ENCODE measurements at places on chromosomes 3 and 15.

DNA sequence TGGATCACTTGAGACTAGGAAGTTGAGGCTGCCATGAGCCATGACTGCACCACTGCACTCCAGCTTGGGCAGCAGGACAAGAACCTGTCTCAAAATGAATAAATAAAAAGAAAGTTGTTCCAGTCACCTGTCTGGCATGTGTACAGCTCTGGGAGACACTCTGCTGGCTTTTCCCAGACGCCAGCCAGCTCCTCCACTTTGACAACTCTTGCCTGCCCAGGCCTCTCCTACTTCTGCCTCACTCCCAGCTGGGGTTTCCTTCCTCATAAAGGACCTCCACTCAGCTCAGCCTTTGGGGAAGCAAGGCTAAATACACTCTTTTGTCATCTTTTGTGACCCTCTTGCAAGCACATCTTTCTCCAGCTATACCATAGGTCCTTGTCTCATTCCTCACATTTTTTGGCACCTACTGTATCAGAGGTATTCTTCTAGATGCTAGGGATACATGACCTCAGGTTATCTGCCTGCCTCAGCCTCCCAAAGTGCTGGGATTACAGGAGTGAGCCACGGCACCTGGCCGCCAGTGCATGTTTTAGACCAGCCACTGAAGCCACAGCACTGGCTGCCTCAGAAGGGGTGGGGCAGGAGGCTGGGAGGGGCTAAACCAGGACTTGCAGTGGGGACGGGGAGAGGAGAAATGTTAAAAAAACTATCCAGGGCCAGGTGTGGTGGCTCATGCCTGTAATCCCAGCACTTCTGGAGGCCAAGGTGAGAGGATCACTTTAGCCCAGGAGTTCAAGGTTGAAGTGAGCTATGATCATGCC, 10.0 kb upstream of the ELP6 start:
- DNase-seq, result no peak

- no peak for DNase-seq
These were observed 55.4 kb upstream of the GOLGA8A start for GRCh38 chr15:34493001-34493400.

DNA sequence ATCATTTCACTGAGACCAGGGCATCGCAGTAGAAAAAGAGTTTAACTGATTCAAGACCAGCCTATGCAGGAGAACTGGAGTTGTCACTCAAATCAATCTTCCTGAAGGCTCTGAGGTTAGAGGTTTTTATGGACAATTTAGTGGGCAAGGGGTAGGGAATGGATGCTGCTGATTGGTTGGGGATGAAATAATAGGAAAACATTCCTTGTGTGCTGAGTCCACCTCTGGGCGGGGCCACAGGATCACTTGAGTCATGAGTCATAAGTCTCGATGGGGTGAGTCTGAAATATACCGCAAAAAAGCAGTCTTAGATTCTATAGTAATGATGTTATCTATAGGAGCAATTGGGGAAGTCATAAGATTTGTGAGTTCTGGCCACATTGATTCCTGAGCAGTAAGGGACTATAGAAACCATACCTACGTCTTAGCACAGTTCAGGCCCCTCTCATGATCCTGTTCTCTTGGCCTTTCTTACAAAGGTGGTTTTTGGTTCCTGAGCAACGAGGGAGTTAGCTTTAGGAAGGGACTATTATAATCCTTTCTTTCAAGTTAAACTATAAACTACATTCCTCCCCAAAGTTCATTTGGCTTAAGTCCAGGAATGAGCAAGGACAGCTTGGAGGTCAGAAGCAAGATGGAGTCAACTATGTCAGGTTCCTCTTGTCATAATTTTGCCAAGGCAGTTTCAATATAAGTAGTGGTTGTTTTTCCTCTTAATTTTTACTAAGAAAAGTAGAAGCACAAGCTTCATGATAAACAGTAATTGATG, 2.7 kb upstream of the OPA1 start:
- no peak for DNase-seq

DNA sequence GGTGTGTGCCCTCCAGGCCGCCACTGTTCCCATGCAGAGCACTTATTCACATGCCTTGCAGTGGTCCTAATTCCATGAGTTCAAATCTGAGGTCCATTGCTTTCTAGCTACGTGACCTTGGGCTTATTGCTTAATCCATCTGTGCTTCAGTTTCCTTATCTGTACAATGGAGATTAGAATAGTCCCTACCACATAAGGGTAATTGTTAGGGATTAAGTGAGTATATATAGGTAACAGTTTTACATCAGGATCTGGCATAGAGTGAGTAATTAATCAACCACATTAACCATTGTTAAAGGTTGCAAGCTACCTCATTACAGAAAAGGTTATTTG, 7.6 kb downstream of the CPN2 start:
- no peak for DNase-seq

DNA sequence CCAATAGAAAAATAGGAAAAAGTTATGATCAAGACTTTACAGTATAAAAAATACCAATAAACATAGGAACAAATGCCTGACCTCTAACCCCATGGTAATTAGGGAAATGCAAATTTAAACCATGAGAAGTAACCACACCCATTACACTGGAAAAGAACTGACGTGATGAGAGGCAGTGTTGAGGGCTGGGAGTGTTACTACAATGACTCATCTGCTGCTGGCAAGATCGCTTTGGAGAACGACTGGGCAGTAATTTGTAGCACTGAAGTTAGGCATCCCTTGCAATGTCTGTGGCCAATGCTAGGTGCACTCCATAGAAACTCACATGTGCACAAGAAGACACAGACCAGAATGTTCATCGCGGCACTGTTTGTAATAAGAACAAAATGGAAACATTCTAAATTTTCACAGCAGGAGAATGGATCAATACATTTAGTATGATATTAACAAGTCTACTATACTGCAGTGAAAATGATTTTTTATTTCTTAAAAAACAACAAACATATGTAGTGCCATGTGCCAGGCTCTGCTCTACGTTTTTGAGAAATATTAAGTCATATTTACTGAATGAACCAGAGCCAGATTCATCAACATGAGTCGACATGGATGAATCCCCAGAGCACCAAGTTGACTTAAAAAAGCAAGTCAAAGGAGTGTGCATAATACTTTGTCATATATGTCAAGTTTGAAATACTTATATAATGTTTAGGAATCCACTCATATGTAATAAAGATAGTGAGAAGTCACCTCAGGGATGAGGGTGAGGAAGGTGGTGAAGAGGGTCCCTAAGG, 37.6 kb upstream of the EPHB3 start:
- DNase-seq, result no peak

DNA sequence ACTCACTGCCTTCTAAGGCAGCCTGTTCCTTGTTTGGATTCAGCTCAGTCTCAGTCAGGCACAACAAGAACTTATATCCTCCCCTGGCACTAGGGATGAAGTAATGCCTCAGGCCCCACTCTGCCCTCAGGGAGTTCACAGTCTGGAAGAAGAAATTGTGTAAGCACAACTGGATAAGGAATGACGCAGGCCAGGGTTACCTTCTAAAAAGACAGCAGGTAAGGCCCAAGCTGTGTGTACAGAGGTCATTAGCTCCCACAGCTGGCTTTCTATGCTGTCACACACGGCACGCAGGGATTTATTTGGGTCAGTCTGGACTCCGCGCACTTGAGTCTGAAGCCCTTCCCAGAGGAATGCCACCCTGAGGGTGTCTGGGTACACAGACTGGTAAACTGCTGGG, 82.9 kb downstream of the IQSEC1 start:
- no peak for DNase-seq

DNA sequence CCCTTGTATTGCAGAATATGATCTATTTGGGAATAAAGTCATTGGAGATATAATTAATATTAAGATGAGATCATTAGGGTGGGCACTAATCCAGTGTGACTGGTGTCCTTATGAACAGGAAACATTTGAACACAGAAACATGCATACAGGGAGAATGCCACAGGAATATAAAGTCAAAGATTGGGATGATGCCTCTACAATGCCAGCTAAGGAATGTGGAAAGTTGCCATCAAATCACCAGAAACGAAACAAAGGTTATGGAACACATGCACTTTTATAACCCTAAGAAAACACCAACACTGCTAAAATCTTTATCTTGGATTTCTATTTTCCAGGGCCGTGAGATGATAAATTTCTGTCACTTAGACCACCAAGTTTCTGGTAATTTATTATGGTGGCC, 442.4 kb upstream of the BCHE start:
- DNase-seq, result no peak

DNA sequence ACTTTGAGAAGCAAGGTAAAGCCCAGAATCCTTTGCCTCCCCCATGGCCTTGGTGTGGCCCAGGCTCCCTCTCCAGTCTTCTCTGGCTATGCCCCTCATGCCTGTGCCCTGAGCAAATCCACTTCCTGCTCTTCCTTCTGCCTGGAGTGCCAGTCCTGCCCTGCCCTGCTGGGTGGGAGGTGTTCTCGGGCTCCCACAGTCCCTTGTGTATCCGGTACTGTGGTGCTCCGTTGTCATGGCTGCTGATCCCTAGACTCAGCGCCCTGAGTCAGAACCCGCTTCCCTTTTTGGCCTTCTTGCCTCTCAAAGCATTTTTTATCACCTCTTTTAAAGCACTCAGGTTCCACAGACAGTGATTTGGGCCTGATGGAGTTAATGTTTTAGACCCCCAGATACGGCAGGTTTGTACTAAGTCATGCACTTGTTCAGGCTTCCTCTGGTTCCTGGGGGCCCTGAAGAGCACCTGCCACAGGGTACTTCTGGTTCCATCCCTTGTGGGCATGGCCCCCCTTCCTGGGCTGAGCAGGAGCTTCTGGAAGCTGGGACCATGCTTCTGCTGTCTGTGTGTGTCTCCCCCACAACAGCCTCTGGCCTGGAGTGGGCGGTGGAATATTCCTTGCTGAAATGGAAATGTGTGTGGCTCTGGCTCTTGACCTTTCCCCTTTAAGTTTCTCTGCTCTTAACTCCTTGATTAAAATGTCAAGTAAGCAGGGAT, 29.6 kb upstream of the ADAMTS7 start:
- DNase-seq, result no peak

DNA sequence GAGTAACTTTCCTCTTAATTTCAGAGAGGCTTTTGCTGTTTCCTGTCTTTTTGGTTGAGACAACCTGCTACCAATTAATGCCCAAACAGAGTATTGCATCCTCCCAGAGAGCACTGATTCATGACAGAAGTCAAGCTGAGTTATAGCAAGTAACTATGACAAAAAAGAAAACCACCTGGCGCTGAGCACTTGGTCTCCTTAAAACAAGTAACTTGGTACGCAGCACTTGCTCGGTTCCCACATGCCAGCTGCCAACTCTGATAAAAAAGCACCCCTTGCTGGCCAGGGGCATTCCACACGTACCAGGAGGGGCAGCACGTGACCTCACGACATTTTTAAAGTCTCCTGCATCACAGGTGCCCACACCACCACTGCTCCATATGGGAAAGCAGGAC, 13.5 kb upstream of the MYO5C start:
- DNase-seq, result no peak

- no peak for DNase-seq
These were observed 67.6 kb downstream of the NOX5 start for GRCh38 chr15:69082021-69082502.

DNA sequence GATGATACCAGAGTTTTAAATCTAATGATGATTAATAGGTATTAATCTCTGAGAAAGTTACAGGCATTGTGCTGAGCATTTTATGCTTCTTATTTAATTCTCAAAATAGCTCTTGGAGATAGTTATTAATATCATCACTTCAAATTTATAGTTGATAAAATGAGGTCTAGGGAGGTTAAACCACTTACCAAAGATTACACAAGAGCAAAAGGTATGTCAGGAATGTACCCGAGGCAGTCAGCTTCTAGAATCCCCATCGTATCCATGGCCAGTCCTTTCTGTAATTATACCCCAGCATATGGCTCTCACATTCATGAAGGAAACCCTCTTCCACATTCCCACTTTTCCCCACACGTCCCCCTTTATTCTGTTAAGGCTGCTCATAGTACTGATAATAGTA, 421.3 kb downstream of the PYDC2 start:
- DNase-seq, result no peak

DNA sequence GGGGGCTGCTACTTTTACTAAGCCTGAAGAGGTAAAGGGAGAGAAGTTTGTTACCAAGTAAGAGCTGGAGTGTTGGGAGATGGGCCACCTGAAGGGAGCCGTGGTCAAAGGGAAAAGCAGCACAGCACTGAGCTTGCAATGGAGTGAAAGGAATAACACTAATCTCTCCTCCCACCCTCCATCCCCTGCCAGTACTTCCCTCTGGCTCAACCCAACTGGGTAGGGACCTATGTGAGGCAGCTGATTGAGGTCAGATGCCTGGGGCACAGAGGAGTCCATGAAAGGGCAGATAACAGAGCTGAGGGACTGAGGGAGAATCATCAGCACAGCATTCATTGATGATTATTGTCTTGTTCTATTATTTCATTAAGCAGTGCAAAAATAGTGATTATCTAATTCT, 212.4 kb upstream of the TBC1D5 start:
- no peak for DNase-seq

- DNase-seq, result no peak
These were observed 232.9 kb downstream of the MEIS2 start for GRCh38 chr15:36867436-36867835.

DNA sequence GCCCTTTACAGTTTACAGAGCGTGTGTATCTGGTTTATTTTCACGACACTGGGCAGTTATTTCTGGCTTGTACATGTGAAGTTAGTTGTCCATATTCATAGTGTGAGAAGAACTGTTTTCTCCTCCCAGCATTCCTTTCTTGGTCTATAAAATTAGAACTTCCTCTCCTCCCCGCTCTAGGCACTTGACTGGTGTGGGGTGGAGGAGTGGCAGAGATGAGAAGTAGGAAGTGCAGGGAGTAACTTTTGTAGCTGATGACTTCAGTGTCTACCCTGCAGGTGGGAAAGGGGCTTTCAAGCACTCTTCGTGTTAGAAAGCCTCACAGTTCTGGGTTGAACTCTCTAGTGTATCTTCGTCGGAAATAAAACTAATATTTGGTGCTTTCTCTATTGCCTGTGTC, 13.4 kb downstream of the APOD start:
- no peak for DNase-seq

GRCh38 chr3:8746780-8747345, 13.3 kb downstream of the CAV3 start:
- no peak for DNase-seq

DNA sequence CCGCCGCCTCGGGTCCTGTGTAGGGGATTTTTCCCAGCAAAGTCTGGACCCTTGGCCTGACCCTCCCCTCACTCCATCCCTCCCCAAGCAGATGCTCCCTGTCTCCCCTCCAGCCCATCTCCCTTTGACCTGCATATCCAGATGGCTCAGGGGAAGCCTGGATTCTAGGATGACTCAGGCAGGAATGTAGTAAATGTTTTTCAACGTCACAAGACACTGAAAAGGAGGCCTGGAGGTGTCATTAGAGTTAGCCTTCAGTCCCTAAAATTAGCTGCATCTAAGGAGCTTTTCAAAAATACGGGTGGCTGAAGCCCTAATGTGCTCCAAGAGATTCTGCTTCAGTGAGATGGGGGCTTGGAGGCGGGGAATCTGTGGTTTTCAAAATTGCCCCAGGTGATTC, 7.2 kb downstream of the ACAN start:
- DNase-seq, result no peak

DNA sequence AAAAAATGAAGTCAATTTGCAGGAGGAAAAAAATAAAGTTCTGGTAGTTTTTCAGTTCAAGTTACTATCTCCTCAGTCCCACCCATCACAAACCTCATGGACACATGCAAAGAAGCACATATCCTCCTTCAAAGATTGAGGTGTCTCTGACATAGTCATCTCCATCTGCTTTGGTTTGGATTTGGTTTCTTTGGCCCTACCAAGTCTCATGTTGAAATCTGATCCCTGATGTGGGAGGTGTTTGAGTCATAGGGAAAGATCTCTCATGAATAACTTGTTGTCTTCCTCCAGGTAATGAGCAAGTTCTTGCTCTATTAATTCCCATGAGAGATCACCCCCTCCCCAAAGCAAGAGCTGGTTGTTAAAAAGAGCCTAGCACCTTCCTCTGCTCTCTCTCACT, 446.8 kb downstream of the IGSF11 start:
- no peak for DNase-seq
